ENCODE measurements at places on chromosomes 3 and 15. TPM values are rescaled to one million over a fixed set of nuclear protein-coding genes. Genes with fewer than 3 reads are reported as not detected.

The PAQR9 gene
- not detected for total RNA-seq

The DUOX2 gene
- not detected for total RNA-seq

The KLF15 gene
- total RNA-seq, result 1.5 TPM

The TUSC7 gene
- not detected for total RNA-seq

The LSMEM2 gene
- total RNA-seq, result not detected

The IGSF11 gene
- not detected for total RNA-seq

The TBCCD1 gene
- 16.3 TPM for total RNA-seq

The GABRB3 gene
- not detected for total RNA-seq

The SEMA6D gene
- 8.7 TPM for total RNA-seq

The SNAPC5 gene
- total RNA-seq, result 15.0 TPM

The KCNAB1 gene
- total RNA-seq, result 0.33 TPM

The SNX1 gene
- total RNA-seq, result 48.3 TPM

The RBP2 gene
- total RNA-seq, result not detected

The LRRK1 gene
- total RNA-seq, result 11.0 TPM

The PAQR5 gene
- total RNA-seq, result not detected

The GPR149 gene
- total RNA-seq, result not detected

The GNAT1 gene
- not detected for total RNA-seq

The PPP2R3A gene
- 17.3 TPM for total RNA-seq

The GOLGA8R gene
- 2.3 TPM for total RNA-seq

The TRPM1 gene
- total RNA-seq, result 0.38 TPM

The RASL12 gene
- total RNA-seq, result not detected

The LDHAL6B gene
- not detected for total RNA-seq

The UPK1B gene
- not detected for total RNA-seq

The CCR1 gene
- total RNA-seq, result not detected

The IGF2BP2 gene
- 120 TPM for total RNA-seq

The CTXN2 gene
- total RNA-seq, result not detected

The WDR49 gene
- under 0.01 TPM for total RNA-seq

The THBS1 gene
- 11,178 TPM for total RNA-seq

The RSRC1 gene
- 44.9 TPM for total RNA-seq

The LIPH gene
- total RNA-seq, result not detected

The HDC gene
- total RNA-seq, result not detected

The SLC35G2 gene
- 23.2 TPM for total RNA-seq

The CILP gene
- total RNA-seq, result not detected

The ACOX2 gene
- total RNA-seq, result 2.0 TPM

The PRICKLE2 gene
- total RNA-seq, result 3.8 TPM

The PPP1R14D gene
- not detected for total RNA-seq

The ICE2 gene
- total RNA-seq, result 25.8 TPM

The RPP25 gene
- 23.2 TPM for total RNA-seq

The SLC28A2 gene
- not detected for total RNA-seq

The GOLGA8S gene
- total RNA-seq, result not detected

The DNAH12 gene
- total RNA-seq, result under 0.01 TPM

The LRTM1 gene
- not detected for total RNA-seq

The RARB gene
- 4.2 TPM for total RNA-seq

The IQCF5 gene
- total RNA-seq, result not detected

The SMCO1 gene
- not detected for total RNA-seq

The SLCO2A1 gene
- total RNA-seq, result 2.6 TPM

The TCTA gene
- 22.1 TPM for total RNA-seq

The VIPR1 gene
- total RNA-seq, result 0.96 TPM

The LRRC3B gene
- total RNA-seq, result not detected

The CKMT1A gene
- total RNA-seq, result not detected

The SNX4 gene
- total RNA-seq, result 42.4 TPM

The CAMK1 gene
- 25.2 TPM for total RNA-seq

The PRSS50 gene
- not detected for total RNA-seq

The ZNF80 gene
- not detected for total RNA-seq

The GOLGA6B gene
- total RNA-seq, result not detected

The HIGD2B gene
- not detected for total RNA-seq

The SCN5A gene
- total RNA-seq, result 4.6 TPM

The TTLL13 gene
- total RNA-seq, result 0.38 TPM

The IGSF10 gene
- not detected for total RNA-seq
